ENCODE measurements at places on chromosomes 13 and 19.
A peak's percentile ranks its signal among the peaks of the same experiment; 100 is the strongest.

- DNase-seq = peak; percentile 83
Measured at GRCh38 chr13:23460309-23460708, 26.8 kb upstream of the SACS start.

DNA sequence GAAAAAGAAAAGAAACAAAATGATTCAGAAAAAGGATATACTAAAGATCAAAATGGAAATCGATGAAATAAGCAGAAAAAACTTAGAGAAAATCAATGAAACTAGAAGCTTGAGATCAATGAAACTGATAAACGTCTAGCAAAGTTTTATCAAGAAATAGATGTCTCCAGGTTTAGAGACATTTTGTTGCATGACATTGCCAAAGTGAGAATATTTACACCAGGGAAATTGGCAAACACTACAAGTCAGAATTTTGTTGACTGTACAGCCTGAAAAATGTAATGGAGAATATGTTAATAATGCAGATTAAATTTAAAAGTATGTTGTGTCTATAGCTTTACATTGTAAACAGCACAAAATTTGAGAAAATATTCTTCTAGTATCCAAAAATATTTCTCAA lies 5.3 kb upstream of the ZNF599 start:
- no peak for DNase-seq

- DNase-seq = no peak
Measured at GRCh38 chr13:67554286-67554685, 324.1 kb upstream of the PCDH9 start.

- no peak for DNase-seq
Measured at GRCh38 chr13:36918246-36919131, 1.5 kb downstream of the SMAD9 start.

GRCh38 chr13:79404361-79404760 lies 1.7 kb downstream of the RBM26 start:
- DNase-seq = no peak

DNA sequence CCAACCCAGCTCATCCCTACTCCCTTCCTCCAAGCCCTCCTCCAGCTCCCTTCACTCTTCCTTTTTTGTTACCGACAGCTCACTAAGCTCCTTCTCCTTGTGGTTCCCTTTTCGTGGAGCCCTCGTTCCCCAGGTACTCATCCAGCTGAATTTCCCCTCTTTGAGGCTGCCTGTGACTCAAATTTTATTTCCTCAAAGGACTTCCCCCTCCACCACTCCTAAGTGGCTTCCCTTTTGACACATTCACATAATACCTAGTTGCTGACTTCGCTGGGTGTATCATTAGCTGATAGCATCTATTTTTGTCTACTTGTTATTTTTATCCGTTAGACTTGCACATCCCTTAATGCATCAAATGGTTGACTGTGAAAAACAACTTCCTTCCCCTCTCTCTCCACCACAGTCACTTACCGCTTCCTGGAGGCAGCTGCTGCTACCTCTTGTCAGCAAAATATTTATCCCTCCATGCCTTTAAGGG lies 14.5 kb downstream of the FFAR2 start:
- DNase-seq = peak; percentile 78

GRCh38 chr19:2426611-2427428 lies 566 bp downstream of the TIMM13 start:
- no peak for DNase-seq

DNA sequence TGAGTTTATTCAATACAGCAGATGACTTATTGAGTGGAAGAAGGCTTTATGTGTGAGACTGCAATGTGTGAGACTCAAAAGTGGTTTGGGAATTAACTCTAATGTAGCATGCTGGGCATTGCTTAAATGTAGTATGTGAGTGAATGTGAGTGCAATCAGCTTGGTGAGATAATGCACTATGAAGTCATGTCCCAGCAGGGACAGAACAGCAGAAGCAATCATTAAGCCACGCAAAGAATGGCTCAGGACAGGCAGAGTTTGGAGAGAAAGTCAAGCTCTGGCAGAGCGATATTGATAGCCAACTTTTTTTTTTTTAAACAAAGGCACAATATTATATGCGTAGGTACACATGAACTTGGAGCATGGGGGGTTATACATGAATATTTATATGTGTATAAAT lies 597.7 kb downstream of the GPC6 start:
- no peak for DNase-seq

DNA sequence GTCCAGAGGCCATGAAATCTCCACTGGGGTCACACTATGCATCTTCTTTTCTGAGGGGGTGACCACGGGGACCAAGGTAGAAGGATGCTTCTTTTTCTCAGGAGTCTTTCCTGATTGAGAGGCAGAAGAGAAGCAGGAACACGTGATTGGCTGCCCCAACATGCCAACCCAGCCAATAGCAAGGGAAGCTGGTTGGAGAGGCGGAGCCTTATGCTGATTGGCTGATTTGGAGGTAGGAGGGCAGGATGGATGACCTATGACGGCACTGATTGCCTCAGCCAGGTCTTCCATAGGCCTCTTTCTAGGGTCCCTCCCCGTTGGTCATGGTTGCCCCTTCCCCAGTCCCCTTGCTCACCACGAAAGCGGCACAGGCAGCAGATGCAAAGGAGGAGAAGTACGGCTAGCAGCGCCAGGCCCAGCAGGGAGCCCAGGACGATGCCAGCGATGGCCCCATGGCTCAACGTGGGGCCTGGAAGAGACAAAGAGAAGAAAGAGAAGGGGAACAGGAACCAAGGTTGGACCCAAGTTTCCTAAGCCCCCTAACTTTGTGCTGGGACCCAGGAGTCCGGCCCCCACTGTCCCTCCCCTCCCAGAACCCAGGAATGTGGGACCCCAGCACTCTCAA lies 8.0 kb downstream of the VSIG10L start:
- no peak for DNase-seq

DNA sequence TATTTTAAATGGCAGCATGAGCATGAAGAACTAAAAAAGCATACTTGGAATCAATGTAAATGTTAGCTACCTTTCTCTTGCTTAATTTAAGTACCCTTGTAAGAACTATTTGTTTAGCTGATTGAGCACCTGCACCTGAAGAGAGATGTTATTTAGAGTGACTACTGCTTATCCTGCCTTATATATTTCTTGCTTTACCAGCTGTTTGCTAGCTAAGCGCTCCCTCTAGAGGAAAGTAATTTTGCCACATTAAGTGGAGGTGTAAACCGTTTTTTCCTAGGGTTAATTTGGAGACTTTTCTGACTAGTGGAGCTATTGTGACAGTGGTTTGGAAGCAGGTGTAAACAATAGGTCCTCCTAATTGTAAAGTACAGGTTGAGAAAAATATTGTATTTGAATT lies 19.4 kb upstream of the PSG2 start:
- DNase-seq = no peak

- no peak for DNase-seq
Measured at GRCh38 chr19:46482631-46483030, 11.3 kb upstream of the PNMA8A start.

DNA sequence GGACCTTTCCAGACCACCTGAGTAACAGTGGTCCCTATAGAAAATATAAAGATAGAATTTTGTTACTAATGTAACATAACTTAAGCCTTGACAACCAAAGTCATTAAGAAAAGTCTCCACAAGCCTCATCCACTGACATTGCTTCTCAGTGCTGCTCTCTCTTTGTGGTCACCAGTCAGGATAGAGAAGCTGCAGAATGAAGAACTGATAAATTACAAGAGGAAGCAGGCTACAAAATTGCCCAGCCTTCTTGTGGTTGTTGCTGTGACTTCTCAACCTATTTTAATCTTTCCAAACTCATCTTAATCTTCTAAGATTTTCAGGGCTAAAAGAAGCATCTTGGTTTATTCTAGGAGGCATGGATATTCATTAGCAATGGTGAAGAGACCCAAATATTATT lies 343.8 kb downstream of the MZT1 start:
- DNase-seq = peak; percentile 14

DNA sequence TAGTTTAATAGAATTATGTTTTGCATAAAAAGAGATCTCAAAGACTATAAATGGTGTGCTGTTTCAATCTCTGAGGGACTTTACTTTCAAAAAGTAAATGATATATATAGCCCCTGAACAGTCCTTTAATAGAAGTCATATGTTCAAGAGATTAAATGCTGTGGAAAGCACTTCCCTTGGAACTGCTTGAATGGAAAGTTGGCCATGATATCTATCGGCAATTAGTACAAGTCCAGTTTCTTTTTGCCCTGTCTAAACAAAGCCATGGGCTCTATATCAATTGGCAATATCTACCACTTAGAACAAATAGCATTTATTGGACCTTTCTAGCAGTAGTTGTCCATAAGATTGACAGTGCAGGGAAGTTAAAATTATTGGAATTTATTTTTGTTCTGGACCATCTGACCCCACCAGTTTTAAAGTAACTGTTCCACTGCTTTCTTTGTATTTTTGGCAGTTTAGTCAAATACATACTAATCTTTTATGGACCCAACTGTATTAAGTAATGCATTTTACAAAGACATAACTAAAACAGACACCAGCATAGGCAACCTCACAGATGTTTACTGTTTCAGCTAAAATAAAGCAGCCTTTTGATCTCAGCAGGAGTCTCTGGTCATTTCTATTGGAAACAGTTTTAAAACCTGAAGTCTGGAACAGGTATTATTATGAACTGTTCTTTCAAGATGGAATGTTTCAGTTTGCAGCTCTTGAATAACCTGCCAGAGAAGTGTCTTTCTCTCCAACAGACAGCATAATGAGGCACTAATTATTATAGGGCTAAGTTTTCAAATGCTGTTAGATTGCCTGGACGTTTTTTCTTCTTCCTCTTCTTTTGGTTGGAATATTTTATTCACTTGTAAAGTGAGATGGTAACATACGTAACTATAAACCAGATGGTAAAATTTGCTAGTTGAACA lies 282.6 kb downstream of the DCLK1 start:
- DNase-seq = no peak
